KBM-7 (cell line): ENCODE measurements at places on chromosomes 4 and X.

DNA sequence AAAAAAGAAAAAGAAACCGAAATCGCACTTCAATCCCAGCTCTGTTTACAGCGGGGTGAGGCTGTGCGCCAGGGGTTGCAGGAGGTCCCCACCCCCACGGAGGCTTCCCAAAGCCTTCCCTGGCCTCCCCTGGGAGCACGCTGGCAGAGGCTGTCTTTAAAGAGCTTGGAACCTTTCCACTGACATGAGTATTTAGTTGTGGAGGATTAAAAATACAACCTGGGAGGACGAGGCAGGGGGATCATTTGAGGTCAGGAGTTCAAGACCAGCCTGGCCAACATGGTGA lies 69.1 kb downstream of the PPP2R2C start:
- no peak for DNase-seq

DNA sequence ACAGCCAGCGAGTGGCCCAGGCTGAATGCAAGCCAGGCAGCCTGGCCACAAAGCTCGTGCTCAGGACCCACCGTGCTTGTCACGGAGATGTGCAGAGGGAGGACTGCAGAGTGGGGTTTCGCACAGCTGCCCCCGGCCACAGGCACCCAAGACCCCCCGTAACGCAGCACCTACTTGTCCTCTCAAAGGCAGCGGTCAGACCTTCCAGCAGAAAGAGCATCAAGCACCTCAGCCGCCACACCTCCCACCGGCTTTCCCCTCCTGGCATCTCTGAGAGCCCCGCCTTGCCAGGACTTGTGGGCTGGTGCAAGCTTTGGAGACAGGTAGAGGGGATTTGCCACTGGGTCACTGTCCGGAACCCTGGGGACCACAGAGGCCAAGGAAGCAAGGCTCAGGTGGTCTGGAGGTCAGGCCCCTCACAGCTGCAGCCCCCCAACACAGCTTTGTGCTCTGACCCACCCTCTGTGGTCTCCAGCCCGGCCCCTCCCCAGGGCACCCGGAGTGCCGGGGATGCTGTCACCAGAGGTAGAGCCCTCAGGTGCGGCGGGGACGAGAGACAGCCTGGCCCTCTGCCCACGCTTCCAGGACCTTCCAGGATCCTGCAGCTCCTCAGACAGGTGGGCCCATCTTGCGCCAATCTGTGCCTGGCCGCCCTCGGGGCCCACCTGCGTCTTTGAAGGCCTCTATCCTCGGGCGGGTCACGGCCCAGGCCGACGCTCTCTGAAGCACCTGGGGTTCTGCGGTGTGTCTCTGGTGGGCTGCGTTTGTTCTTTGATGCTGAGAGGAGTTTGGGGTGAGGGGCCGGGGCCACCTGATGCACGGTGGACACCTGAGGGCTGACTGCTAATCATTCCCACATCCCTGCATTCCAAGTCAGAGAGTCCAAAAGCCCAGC lies 34.4 kb upstream of the HMX1 start:
- DNase-seq: no peak

DNA sequence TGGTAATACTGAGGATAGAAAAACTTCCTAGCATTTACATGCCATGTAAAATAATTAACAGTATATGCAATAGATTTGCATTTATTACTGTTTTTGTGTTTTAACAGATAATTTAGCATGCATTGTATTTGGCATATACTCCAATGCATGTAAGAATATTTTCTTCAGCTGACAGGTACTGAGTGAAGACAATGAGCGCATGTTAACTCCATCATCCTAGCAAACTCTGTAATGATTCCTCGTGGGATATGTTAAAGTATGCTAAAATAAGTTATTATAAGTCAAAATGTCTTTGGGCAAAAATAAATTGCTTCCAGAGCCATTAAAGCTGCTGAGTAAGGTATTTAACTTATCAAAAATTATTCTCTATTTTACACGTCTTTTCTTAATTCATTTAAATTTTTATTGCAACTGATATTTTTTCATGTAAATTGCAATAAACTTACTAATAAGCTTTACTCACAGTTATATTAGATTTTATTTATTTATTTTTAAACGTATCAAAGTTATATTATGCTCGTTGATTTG lies 616.4 kb upstream of the NDST4 start:
- DNase-seq: no peak

GRCh38 chr4:169342906-169343564 lies 72.3 kb upstream of the SH3RF1 start:
- DNase-seq: no peak

- no peak for DNase-seq
These were observed 310.1 kb downstream of the PPP3CA start for GRCh38 chr4:101037249-101037648.

DNA sequence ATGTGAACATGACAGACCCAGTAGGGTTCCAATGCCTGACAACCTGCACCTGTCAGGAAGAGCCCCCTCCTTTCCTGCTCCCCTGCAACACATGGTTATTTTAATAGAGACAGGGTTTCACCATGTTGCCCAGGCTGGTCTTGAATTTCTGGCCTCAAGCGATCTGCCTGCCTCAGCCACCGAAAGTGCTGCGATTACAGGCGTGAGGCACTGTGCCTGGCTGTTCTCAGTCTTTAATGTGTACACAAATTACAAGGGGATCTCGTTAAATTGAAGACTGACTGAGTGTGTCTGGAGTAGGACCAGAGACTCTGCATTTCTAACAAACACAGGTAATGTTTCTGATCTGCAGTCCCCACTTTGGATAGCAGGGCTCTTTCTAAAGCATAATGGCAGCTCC lies 55.4 kb downstream of the NPNT start:
- no peak for DNase-seq

- DNase-seq: no peak
These were observed 99.3 kb downstream of the AMMECR1 start for GRCh38 chrX:110218591-110218990.

- no peak for DNase-seq
These were observed 25.4 kb downstream of the ELOVL6 start for GRCh38 chr4:110172972-110173371.

DNA sequence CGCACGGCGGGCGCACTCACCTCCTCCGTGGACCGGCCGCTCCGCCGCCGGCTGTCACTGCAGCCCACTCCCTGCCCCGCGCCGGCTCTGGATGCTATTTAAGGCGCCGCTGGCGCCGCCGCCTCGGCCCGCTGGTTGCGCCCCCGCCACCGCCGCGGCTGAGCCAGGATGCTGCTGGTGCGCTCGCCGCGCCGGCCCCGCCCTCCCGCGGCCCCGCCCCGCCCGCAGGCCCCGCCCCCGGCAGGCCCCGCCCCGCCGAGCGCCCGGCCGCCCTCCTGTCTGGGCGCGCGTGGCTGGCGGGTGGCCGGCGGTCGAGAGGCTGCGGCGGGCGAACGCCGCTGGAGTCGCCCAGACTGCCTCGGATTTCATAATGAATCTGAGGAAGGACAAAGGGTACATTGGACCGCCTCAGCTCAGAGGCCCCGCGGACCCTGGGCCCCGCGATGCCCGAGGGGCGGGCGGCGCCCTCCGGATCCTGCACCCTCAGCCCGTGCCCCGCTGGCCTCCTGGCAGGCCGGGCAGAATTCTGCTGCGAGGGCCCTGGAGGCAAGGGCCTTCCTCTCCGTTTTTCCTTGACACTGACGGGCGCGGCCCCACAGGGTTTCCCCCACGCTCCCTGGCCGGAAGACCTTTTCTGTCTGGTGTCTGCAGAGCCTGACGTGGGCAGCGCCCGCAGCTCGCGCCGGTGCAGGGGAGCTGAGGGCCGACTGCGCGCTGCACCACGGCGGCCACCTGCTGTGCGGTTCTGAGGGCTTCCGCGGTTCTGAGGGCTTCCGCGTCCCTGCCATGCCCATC lies at the start of gene ACSL1:
Gene ACSL1, minus strand, starts transcription at position 73 of the 795 bp plus-strand sequence. CDS start 22,454 bp downstream, outside the sequence.
- DNase-seq: peak; percentile 65

DNA sequence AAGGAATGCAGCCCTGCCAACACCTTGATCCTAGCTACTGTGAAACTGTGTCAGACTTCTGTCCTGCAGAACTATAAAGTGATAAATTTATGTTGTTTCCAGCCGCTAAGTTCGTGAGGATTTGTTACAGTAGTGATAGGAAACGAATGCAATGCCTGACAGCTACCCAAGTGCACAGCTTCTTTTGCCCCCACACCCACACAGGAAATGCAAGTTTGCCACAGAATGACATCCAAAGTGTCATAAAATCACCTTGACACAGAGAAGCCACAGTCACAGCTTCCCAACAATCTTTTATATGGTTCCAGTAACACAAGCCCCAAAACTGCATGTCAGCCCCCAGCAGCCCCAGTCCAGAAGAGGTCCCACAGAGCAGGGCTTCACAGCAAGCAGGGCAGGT lies 216.9 kb upstream of the S100G start:
- no peak for DNase-seq

DNA sequence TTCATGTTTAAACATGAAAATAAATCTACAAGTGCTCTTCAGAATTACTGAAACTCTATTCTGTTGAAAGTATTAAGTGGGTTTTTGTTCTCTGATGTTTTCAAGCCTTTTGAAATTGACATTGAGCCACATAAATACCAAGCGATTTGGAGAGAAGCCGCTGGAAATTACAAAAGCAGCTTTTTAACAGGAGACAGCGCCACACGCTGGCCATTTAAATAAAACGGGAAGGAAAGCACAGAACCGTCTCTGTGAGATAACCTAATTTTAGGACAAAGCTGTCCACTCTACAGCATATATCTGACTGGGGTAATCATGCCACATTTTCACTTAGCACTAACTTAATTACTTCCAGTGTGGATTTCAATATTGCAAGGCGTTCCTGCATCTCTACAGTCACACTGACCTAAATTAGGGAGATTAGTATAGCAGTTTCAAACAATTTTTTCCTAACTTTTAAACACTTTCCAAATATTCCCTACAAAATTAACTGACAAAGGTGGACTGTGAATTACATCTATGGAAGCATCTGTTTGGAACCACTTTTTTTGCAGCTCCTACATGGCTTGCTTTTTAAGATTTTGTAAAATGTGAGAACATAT lies 6.8 kb upstream of the ANOS1 start:
- DNase-seq: peak; percentile 53

GRCh38 chrX:98071331-98071730 lies 1187.6 kb downstream of the RPA4 start:
- DNase-seq: no peak

DNA sequence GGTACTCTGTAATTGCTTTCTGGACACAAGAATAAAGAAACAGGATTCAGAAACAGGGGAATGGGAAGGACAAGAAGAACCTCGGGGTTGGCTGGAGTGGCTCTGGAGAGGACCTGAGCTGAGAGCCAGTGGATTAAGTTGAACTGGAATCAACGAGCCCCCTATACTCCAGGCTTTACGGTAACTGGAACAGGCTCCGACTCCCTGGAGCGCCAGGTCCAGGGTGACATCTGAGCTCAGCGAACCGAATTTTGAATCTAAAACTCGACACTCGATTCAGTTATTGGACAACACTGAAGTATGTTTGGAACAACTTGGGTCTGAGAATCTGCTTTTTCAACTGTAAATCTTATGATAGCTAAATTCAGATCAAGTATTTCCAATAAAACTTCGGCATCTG lies 23.9 kb downstream of the HMX1 start:
- no peak for DNase-seq

DNA sequence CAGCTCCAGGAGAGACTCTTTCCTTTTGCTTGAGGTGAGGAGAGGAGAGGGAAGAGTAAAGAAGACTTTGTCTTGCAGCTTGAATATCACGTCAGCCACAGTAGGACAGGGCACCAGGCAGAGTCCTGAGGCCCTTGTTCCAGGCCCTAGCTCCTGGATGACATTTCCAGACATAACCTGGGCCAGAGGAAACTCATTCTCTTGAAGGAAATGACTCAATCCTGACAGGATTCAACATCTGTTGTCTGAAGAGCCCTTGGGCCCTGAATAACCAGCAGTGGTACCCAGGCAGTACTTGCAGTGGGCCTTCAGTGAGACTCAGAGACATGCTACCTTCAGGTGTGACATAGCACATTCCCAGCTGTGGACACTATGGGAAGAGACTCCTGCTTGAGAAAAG lies 62.8 kb downstream of the FGF16 start:
- DNase-seq: no peak

DNA sequence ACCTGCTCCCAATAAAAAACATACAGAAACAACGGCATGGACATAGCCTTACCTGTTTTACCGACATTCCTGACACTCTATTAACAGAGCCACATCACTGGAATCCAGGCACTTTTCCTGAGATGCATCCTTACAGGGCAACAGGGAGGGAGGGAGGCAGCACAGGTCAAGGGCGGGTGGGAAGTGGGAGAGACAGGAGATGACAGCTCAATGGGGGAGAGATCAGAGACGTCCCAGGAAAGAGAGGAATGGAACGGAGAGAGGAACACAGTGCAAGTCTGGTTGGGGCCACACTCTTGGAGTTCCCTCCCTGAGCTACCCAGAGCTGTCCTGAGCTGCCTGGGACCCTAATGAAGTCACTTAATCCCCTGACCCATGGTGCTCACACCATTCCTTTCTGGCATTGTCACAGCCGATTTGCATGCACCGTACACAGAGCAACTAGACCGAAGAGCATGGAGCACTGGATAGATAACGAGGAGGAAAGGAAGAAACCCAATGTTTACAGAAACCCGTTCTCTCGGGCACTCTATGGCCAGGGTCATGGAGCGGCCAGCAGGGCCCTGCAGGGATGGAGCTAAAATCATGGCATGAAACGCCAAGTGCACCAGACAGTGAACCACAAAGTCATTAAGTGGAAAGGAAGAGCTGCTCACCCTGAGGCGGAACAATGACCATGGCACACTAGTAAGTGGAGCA lies 93.1 kb downstream of the NSUN7 start:
- DNase-seq: no peak

DNA sequence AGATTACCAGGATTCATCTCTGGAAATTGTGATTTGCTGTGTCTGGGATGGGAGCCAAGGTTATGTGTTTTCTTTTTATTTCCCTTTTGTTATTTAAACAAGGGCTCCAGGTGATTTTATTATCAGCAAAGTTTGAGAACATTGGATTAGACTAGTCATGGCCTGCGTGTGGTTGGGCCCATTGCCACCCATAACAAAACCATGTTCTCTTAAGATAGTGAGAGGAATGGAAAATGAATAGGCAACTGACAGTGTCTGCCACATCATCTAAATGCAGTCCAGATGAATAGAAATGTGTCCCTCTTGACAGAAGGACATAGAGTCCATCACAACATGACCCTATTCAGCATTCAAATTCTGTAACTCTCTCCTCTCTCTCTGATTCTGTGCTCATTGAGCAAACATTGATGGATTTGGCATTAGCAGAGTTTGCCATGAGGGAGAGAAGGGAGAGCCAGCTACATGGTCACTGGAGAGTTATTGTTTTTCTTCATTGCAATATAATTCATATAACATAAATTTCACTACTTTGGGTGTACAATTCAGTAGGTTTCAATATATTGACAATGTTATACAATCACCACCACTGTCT lies 11.7 kb downstream of the XK start:
- no peak for DNase-seq

DNA sequence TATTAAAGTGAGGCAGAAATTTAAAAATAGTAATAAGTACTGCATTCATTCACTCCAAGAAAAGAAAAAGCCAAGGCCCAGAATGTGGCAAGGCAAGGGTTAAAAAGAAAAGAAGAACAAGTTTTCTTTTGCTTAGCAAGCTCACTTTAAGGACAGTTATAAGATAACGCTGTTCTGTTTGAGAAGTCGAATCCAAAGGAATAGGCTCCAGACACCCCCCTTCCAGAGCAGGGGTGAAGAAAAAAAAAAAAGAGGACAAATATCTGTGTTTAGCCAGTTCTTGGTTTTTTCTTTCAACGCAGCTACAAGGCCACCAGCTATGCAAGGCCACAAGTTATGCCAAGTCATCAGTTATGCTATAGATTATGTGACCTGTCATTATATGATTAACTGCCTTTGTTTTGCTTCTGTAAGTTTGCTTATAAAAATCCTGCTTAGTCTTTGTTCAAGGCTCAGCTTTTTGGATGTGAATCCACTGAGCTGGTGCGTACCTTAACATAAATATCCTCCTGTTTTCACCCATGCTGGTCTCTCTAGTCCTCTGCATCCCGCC lies 1.4 kb downstream of the GRK4 start:
- DNase-seq: peak; percentile 22

- DNase-seq: no peak
These were observed 14.6 kb downstream of the CCKAR start for GRCh38 chr4:26475716-26476115.
